Calu3 (cell line): ENCODE measurements at places on chromosomes 6 and 20. TPM values are rescaled to one million over a fixed set of nuclear protein-coding genes. Genes with fewer than 3 reads are reported as not detected.

GRCh38 chr20:4089756-4090487 lies 74.6 kb upstream of the RNF24 start:
- no peak for DNase-seq

MYT1 gene
- total RNA-seq, result 0.45 TPM in 1 of 2 replicates, not detected in the other

- no peak for DNase-seq
Observed at GRCh38 chr6:114061741-114062140, 90.8 kb upstream of the HDAC2 start.

DNA sequence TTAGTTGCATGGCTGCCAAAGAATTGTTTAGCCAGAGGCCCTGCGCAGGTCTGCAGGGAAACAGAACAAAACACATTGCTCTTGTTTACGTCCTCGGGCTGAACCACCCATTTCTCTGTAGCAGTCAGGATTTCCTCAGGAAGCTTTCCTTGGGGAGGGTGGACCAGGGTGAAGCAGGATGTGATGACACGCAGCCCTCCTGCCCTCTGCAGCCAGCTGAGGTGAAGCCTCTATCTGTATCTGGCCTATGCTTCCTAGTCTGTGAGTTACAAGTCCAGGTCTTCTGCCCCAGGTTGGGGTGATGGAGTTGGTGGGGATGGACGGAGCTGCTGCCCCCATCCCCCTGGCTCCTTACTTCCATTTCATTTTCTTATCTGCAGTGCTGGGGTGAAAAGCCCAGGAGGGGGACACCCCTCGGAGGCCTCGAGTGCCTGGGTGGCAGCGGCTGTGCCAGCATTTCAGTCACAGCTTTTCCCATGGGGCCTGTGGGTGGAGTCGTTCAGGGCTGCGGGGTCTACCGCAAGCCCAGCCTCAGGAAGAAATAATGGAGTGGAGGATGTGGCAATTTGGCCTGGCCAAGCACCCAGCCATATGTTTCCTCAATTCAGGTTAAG lies 24.9 kb downstream of the SASH1 start:
- DNase-seq, result no peak

DNA sequence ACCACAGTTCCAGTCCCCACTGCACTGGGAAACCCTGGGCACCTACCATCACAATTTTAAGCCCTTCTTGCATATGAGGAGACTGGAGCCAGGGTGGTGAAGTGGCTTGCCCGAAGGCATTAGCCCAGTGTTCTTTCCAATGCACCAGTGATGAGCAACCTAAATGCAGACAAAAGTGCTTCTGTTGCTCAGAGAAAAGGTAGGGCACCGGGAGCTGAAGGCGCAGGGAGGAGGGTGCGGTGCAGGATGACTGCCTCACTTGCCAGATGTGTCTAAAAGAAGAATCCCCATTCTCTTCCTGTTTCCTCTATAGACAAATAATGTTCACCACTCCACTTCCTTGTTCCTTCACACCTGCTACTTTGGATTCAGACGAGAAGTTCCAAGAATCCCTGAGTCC lies 86.5 kb downstream of the QRSL1 start:
- DNase-seq, result no peak
